RPMI8226 (cell line): ENCODE measurements at places on chromosomes 7 and 10.

DNA sequence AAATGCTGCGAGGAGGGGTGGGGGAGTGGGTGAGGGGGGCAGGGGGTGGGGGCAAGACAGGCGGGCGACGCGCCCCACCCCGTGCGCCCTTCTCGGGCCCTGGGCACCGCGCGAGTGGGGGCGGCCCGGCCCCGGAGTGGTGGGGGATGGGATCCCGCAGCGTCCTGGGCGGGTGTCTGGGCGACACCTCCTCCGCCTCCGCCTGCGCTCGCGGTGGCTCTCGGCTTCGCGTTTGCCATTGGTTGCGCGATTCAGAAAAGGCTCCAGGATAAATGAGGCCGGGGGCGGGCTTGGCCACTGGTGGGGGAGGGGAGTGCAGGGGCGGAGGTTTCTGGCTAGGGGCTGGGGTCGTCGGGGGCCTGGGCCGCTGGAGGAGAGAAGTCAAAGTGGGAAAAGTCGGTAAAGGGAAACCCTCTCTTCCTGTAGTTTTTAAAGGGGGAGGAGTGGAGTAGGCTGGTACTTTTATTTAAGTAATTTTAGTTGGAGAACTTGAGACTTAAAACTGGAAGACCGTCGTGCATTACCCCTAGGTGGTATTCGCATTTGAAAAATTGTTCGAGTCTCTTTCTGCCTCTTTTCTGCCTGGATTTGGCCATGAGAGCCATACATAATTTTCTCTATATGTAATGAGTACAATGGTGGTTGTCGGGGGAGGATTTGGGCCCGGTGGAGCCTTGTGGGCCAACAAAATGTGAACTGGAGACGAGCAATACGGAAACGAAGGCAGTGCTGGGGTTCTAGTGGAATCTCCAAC lies 992 bp upstream of the IGF2BP3 start:
- DNase-seq, result peak; percentile 96

GRCh38 chr10:47179291-47179647 lies 120.7 kb upstream of the GDF10 start:
- no peak for DNase-seq

- DNase-seq, result no peak
These were observed 35.4 kb downstream of the PRR15 start for GRCh38 chr7:29599026-29599425.

DNA sequence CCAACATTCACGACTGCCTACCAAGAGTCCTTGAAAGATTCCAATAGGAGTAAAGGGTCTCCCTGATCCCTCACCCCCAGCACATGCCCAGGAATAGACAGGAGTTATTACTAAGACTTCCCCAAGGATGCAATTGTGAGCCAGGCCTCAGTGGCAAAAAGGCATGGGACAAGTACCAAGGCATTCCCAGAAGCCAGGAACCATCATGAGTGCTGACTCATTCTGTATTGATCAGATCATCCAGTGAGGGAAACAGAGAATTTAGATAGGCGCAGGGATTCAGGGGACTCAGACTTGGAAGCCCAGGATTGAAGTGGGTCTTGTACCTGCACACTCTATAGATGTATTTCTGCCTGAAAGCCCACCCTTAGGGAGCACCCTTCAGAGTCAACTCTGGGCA lies 21.2 kb downstream of the MBL2 start:
- DNase-seq, result no peak

DNA sequence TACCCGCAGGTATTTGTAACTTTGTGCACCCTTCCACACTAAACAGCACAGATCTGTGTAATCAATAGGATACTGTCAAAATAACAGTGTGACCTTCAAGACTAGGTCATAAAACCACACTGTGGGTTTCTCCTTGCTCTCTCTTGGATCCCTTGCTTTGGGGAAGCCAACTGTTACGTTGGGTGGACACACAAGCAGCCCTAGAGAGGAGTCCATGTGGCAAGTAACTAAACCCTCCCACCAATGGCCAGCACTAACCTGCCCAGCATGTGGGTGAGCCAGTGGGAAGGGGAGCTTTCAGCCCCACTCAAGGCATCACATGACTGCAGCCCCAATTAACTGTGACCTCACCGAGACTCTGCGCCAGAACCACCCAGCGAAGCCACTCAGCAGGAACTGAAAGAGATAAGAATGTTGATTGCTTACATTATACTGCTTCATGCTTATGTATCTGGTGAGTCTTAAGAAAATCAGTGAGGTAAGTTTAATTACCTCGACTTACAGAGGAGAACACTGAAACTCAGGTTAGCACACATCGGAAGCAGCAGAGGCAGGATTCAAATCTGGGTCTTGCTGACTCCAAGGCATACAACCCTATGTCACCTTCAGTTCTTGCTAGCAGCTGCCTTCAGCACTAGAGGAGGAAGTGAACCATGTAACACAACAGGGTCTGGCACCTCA lies 9.4 kb upstream of the ZC3HAV1 start:
- no peak for DNase-seq

DNA sequence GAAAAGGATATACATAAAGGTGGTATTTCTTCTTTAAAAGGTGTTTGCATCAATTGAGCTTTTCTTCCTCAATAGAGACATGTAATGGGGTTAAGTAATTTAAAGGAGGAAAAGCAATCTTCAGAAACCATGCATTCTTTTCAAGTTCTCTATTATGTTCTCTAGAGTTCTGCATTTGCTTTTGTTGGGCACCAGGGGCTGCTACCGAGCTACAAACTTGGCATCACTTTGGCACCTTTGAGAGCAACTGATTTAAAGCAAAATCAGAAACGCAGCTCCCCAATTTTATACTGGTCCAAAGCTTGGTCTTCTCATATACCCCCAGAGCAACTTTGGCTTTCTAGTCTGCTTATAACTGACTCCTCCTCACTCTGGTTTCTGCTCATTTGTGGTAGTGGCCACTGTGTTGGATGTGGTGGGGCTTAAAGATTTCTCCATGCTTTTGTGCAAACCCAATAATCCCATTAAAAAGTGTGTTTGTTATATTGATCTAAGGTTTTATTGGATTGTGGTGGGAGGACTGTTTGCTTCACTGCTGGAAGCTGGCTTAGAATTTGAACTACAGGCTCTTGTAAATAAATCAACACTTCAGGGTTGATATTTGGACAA lies 712.1 kb downstream of the PHTF2 start:
- DNase-seq, result peak; percentile 66

- DNase-seq, result no peak
These were observed 188.5 kb upstream of the MKI67 start for GRCh38 chr10:128314686-128315085.

DNA sequence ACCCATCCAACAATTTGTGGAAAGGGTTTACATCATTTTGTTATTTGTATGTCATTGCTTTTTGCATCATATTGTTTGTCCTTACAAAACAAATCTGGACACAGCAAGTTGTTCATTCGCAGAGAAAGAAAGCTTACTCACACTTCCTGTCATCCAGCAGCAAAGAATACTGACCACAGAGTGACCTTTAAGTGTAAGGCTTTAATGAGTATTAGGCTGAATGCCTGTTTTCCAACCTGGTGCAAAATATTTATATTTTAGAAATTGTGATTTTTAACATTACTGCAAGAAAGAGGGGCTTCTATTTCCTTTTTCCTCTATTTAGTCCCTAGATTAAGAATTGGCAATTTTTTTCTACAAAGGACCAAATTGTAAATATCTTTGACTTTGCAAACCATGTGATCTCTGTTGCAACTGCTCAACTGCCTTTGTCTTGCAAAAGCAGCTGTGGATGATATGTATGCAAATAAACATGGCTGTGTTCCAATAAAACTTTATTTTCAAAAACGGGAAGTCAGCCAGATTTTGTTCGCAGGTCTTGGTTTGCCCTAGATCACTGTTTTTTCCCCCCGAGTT lies 27.8 kb upstream of the ITGB1 start:
- peak; percentile 44 for DNase-seq

DNA sequence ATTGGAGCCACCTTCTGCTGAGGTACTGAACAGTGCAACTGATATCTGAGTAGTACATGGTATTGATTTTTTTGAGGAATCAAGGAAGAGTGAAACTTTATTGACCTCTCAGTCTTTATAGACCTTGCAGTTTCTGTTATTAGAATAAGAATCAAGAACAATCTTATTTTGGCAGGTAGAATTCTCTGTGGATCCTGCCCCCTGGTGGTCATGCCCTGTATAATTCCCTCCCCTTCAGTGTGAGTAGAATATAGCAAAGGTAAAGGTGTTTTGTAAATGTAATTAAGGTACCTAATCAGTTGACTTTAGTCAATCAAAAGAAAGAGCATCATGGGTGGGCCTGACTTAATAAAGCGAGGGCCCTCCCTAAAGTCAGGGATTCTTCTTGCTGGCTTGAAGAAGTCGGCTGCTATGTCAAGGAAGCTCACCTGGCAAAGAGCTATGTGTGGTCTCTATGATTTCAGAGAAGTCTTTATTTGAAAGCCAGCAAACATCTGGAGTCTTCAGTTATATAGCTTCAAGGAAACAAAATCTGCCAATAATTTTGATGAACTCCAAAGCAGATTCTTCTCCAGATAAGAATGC lies 142.8 kb downstream of the LSM5 start:
- peak; percentile 29 for DNase-seq

DNA sequence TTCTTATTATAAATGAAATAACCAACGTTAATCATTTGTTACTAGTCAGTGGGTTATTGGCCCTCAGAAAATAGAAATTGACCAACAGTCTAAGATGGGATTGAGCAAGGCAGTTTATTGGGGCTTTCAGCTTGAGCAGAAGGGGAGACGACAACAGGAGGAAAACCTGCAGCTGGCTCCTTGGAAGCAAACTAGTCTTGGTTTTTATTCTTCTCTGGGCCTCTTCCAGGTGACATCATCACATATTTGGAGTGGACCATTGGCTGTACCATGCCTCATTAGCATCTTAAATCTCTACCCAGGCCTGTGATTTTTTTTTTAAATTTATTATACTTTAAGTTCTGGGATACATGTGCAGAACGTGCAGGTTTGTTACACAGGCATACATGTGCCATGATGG lies 59.0 kb upstream of the CSTF2T start:
- no peak for DNase-seq

GRCh38 chr10:118595064-118595420 lies 406 bp downstream of the PRLHR start:
- no peak for DNase-seq

- no peak for DNase-seq
These were observed 7.2 kb downstream of the RBM20 start for GRCh38 chr10:110651044-110651958.

GRCh38 chr7:144109283-144109682 lies at the start of gene OR2A2:
Gene OR2A2 (plus strand): TSS chr7:144109583. CDS start chr7:144109583, 0 bp downstream.
- DNase-seq, result no peak

- no peak for DNase-seq
These were observed 4.2 kb upstream of the CREB3L2 start for GRCh38 chr7:138006106-138006505.

- no peak for DNase-seq
These were observed 167.6 kb downstream of the VTI1A start for GRCh38 chr10:112614586-112614985.

DNA sequence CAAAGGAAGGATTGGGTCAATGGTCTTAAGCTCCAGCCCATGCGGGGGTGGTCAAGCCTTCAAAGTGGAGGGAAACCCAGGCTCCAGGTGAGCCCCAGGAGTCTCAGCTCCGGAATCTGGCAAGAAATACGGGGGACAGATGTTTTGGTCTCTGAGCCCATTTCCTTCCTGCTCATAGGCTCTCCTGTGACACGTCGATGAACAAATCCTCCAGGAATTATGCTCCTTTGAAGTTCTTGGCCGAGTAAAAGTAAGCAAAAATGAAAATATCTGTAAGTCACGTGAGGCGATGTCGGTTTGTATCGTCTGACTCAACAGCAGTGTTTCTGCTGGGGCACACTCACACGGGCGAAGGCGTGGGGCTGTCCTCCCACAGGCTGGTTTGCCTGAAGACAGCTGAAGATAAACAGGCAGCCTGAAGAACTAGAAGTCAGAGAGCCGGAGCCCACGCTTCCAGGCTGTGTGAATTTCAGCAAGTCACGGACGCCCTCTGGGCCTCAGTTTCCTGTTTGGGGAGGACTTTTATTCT lies 52.6 kb upstream of the SMNDC1 start:
- DNase-seq, result peak; percentile 56

DNA sequence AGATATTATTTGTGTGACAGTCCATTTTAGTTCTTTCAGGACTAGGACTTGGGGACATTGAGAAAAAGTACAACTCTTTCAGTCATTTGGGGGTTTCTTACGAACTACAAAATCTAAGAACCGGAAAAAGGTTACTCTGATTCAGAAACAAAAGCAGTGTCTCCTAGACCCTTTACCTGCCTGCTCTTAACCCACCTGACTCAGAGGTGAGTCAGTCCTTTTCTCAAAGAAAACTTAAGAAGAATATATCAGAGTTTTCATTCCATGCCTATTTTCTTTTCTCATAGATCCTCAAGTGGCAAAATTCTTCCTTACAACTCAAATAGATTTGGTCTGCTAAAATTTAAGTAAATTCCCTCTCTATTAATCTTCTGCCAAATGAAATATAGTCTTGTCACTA lies 114.9 kb upstream of the PTN start:
- no peak for DNase-seq

DNA sequence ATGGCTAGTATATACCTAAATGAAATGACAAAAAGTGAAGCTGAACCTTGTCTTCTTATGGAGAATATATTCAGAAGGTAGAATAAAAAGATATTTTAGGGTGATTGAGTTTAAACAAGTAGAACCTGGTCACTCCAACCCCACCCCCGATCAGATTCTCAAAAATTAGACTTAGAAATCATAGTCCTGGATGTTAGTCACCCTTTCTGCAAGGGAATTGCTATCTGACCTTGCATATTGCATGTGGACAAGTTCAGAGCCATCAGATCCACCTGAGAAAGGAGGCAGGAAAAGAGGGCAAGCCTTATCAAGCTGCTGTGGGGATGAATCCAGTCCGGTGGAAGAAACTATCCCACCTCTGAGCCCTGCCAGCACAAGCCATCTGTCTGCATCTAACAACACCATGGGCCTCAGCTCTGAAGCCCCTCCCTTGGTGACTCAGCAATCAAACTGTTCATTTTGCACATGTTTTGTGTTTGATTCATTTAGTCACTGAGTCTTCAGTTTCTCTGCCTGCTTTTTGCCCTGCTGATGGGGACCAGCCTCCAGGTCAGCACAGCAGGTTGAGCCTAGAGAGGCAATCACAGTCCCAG lies 727.3 kb downstream of the AUTS2 start:
- DNase-seq, result no peak

DNA sequence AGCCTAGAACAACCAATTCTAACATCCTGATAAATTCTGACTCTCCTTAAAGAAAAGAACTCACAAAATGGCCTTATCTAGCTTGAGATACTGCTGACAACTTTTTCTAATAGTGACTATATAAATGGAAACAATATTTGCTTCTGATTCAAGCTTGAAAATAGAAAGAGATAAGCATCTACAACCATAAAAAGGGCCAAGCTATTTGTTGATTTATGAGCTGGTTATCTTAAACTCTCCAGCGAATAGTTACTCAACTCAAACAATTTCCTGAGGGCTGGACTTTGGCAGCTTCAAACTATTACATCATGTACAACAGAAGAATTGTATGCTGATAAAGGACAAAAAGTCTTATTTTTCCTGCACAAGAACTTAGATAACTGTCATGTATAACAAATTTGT lies 4.6 kb downstream of the USP54 start:
- no peak for DNase-seq

- DNase-seq, result no peak
These were observed 66.2 kb upstream of the ARID5B start for GRCh38 chr10:61835069-61835945.

- peak; percentile 2 for DNase-seq
These were observed 168.4 kb downstream of the SORCS3 start for GRCh38 chr10:104809288-104810090.

GRCh38 chr7:50851451-50851850 lies 68.8 kb upstream of the GRB10 start:
- DNase-seq, result no peak
